Suprapubic skin (tissue), 4 donors: ENCODE measurements at places on chromosomes 5 and 9. TPM values are rescaled to one million over a fixed set of nuclear protein-coding genes. Genes with fewer than 3 reads are reported as not detected.

GRCh38 chr9:77885104-77885672, 146.4 kb downstream of the GNAQ start:
- DNase-seq: no peak

DNA sequence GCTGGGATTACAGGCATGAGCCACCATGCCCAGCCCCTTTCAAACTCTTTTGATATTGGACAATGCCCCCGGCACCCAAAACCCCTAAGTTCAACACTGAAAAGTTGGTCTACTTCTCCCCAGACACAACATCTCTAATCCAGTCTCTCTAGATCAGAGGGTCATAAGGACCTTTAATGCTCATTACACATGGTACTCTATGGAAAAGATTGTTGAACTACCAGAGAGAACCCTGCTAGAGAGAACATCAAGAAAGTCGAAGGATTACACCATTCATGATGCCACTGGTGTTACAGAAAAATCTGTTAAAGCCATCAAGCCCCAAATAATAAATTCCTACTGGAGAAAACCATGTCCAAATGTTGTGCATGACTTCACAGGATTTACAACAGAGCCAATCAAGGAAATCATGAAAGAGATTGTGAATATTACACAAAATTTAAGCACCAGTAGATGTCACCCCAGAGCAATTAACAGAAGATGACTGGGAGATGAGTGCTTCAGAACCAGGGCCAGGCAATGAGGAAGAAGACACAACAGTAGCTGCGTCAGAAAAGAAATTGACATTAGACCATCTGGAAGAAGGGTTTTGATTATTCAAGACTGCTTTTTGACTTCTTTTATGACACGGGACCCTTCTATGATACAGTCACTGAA, 28.3 kb upstream of the NIPAL4 start:
- no peak for DNase-seq

DNA sequence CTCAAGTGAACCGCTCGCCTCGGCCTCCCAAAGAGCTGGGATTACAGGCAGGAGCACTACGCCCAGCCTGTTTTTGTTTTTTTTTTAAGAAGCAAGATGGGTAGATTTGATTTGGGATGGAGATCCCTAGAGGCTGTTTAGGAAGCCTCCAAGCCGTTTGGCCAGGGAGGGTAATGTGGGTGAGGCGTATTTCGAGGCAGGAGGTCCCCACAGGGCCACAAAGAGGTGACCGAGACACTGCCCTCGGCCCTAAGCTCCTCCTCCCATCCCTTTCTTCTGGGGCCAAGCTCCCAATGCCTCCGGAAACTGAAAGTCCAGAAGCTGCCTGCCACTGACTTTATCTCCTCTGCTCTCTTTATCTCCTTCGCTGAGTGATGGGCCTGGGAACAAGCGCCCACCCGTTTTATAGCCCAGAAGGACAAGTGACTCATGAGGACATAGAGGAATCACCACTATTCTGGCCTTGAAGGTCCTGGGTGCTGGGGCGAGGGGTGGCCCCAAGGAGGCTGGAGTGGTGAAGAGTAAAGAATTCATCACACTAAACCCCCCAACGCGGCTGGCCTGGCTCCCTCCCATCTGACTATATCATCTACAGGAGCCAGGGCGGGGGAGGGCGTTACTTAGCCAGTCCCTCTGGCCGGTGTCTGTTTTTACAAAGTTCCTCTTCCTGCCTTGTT, 2.0 kb upstream of the RALGDS start:
- DNase-seq: peak; percentile 83

Gene INSL4
- not detected for total RNA-seq

- no peak for DNase-seq
Observed at GRCh38 chr5:60522292-60522905, 177.6 kb downstream of the DEPDC1B start.

- no peak for DNase-seq
Observed at GRCh38 chr9:21836437-21837161, 34.2 kb downstream of the MTAP start.

Gene GDA
- total RNA-seq: 0.16 TPM

Gene SLC25A2
- total RNA-seq: 0.57 TPM

Gene OLFM1
- total RNA-seq: 9.6 TPM

Gene MLLT3
- total RNA-seq: 12.4 TPM

Gene CCDC192
- 2.0 TPM for total RNA-seq

Gene CER1
- not detected for total RNA-seq

- DNase-seq: no peak
Observed at GRCh38 chr5:16507716-16508115, 42.1 kb upstream of the ZNF622 start.

Gene TAF1L
- 0.08 TPM for total RNA-seq

DNA sequence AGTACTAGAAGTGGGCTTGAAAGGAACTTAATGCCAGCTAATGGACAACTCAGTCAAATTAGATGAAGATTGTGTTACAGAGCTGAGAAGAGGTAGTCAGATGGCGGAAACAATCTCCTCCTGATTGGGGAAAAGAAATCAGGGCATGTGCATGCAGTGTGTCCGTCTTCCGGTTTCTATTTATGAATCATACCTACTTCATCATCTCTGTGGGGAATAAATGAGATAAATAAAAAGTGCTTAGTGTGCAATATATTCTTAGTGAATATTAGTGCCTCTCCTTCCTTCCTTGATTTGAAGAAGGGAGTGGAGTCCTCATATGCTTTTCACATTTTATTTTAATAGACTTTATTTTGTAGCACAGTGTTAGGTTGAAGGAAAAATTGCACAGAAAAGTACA, 108.7 kb upstream of the NFIL3 start:
- no peak for DNase-seq

DNA sequence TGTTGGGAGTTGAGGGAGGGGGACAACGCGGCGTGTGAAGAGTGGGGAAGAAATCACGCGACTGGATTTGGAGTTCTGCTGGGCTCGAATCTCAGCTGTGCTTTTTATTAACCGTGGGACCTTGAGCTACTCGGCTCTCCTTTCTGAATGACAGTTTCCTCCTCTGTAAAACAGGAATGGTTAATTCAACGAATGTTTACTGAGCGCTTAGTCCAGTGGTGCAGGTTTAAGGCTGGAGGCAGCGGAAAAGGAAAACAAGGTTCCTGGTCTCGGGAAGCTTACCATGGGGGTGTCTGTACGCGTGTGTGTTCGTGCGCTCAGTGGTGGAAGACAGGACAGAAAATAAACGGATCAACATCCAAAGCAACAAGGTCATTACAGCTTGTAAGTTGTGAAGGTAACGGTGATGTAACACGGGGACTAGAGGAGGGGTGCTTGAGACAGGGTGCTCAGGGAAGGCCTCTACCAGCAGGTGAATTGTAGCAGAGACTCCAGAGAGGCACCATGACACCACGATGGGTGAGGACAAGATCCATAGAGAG, 277 bp downstream of the EIF4E1B start:
- DNase-seq: no peak
